ENCODE measurements at places on chromosomes 5 and 9.

DNA sequence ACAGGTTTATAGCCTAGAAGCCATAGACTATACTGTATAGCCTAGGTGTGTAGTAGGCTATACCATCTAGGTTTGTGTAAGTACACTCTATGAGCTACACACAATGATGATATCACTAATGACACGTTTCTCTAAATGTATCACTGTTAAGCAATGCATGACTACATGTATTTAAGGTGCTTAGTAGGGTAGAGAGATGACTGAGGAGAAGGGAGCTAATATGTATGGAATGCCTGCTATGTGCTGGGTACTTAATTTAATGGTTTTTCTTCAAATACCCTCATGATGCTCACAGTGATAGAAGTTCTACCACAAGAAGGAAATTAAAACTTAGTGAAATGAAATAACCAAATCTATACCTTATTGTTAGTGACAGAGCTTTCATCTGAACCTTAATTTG lies 1785.5 kb downstream of the EFNA5 start:
- DNase-seq: no peak

GRCh38 chr5:177507165-177507564 lies 2.5 kb downstream of the DOK3 start:
- no peak for DNase-seq

- DNase-seq: no peak
These were observed 7.3 kb downstream of the PDGFRB start for GRCh38 chr5:150148117-150148927.

- no peak for DNase-seq
These were observed 70.5 kb downstream of the CYFIP2 start for GRCh38 chr5:157336423-157336744.

DNA sequence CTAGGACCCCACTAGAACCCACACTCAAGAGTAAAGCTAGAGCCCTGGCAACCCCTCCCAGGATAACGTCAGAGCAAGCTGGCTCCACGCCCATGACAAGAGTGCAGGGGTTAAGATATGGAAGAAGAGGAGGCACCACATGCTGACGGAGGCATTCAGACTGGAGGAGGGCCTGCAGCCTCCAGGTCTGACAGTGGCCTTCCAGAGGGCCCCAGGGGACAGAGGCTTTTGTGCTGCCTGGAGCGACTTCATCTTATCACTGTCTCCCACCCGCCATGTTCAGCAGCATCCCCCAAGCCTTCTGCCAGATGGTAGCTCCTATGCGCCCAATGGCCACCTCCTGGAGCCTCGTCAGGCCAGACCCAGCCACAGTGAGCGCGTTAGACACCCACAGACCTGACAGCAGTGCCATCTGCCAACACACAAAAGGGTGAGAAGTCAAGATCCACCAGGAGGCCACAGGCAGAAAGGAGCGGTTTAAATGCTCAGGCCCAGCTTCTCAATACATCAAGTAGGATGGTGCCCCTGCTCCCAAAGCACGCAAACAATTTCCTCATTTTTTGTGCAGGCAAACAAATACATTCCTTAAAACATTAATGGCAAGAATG lies 65.8 kb downstream of the C5orf15 start:
- no peak for DNase-seq

GRCh38 chr5:40052808-40053207 lies 626.9 kb upstream of the PTGER4 start:
- DNase-seq: no peak

DNA sequence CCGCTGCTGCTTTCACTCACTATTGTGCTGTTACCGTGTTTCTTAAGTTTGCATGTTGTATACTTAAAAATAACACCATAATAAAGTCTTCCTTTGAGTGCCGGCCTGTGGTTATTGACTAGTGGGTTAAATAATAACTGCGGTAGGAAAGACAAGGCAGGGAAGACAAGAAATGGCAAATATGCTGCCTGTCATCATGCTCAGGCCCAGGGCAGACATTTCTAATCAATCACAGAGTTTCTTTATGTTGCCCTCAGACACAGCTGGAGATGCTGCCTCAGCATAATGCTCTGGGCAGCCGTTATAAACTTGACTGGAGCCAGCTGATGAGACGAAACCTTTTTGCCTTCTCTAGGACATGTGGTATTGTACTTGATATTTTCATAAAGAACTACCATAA lies 215.0 kb downstream of the GAPVD1 start:
- DNase-seq: no peak

DNA sequence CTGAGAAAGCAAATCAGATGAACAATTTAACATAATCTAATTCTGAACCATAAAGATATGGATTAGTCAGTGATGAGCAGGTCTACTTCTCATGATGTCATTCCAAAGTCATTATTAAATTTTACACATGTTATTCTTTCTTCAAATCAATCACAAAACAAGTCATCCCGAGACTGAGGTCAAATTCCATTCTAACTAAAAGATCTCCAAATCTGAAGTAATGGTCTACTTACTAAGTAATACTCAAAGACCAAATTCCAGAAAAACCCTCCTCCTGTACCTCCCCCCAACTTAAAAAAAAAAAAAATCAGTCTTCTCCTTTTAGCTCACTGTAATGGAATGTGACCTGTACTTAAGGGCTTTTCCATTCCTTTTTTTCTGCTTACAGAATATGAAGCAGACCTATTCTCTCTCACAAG lies 4.7 kb downstream of the PFDN1 start:
- no peak for DNase-seq

DNA sequence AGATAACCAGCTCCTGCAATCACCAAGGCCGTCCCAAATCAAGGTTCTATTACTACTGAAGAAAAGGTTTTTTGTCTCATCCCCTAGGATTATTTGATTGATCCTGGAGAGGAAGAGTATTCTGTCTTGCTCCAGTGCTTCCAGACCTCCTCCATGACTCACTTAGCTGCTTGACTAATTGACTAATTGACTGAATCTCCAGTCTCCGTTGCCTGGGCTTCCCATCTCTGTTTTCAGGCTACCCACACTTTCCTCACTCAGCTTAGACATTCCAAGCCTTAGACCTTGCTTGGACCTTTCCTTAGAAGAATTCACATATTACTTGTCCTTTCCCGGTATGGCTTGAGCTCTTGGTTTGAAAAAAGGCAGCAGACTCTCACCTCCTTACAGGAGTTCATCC lies 60.6 kb downstream of the FRMD3 start:
- no peak for DNase-seq

GRCh38 chr5:64811050-64811640 lies 42.4 kb downstream of the CWC27 start:
- no peak for DNase-seq

GRCh38 chr5:57172466-57173318 lies 1.2 kb upstream of the GPBP1 start:
- DNase-seq: peak; percentile 17

DNA sequence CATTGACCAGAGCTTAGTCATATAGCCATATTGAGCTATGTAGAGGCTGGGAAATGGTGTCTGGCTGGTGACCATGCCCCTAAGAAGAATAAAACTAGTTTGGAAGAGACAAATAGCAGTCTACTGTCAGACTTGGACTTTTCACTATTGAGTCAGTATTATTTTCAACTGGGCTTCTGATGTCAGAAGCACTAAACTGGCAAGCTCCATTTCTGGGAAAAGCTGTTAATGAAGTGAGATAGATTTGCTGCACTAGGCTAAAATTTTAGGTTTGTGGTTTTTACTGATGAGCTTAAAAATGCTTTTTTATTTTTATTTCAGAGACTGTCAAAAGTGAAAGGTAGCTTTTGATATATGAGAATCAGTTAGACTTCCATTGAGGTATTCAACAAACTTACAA lies 220.2 kb downstream of the RAB3C start:
- no peak for DNase-seq

DNA sequence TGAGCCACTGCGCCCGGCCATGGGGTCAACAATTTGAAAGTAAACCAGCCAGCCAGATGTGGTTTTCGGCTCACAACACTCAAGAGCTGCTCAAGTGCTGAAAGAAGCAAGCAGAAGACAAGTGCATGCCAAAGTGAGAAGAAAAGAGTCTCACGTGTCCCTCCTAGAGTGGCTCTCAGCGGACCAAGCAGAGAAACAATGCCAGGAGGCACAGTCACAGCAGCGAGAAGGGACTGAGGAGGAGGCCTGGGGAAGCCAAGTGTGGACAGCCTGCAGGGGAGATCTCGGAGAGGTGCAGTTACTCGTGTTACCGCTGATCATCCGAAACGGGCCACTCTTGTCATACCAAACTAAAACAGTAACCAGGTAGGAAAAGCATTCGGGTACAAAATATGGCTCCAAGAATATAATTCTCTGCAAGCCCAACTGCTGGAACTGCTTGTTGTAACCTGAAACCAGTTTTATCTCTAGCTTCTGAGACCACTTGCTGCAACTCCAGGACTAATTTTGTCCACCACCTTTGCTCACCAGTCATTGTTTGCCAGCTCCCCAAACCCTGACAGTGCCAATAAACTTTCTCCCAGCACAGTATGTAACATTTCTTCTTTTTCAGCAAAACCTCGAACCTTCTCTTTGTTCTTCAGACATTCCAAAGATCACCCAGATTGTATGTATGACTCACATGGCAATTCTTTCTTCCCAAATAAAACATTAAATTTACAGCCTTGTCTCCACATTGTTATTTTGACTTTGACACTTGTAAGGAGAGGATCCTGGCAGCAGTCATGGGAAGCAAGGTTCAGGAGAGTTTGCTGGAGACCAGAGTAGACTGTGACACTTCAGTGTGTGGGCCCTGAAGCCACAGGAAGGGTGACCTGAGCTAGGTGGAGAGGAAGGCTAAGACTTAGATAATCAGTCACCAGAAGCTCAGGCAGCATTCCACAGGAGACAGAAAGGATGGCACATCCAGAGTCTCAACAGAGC lies 6.3 kb downstream of the SLC35D2 start:
- no peak for DNase-seq

DNA sequence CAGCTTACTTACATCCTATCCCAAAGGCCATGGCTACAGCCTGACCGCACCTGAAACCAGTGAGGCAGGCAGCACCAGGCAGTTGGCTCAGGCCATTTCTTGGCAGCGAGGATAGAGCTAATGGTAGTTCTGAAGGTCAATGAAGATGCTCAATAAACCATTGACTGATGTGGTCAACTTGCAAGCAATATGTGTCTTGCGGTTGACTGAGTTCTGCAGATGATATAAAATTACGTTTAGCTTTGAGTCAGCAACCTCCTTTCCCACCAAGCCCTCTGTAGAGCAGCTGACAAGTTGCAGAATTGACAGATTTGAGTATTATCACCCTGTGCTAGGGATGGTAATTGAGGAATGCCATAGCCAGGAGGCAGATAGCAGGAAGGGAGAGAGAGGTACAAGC lies 189.0 kb upstream of the PUM3 start:
- no peak for DNase-seq

DNA sequence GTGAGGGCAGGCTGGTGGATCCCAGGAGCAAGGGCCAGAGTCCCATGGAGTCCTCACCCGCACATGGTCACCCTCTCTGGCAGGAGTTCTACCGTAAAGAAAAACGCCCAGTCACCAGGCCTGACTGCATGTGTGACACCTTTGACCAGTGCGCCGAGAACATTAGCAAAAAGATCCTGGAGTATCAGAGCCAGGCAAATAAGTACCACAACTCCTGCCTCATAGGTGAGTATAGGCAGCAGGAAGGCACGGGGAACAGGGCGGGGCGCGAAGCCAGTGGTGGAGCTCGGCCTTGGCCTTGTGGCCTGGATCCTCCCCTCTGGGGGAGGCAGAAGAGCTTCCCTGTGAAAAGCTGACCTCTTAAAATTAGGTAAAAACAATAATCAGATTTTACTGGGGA lies 45.4 kb upstream of the TDRD7 start:
- DNase-seq: no peak

DNA sequence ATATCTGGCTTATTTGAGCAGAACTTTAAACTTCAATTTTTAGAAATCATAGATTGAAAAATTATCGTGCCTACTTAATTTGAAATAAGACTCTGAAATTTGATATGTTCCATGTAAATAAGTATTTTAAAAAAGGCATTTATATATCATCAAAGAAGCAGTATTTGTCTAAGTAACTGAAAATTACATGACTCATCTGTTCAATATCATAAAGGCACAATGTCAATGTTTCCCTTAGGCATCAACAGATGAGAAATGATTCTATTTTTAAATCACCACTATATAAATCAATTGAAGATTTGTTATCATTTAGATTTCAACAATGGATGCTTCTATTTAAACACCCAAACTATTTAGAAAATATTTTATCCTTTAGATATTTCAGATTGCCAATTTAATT lies 142.9 kb upstream of the POU5F2 start:
- no peak for DNase-seq

GRCh38 chr5:139138109-139138508 lies 60.1 kb downstream of the SIL1 start:
- no peak for DNase-seq

GRCh38 chr9:127333221-127334064 lies 63.5 kb upstream of the SLC2A8 start:
- no peak for DNase-seq
